ENCODE measurements at places on chromosomes 7 and 10.

GRCh38 chr7:74083928-74084721 is 521 bp downstream of the LIMK1 start:
- peak; percentile 73 for DNase-seq

DNA sequence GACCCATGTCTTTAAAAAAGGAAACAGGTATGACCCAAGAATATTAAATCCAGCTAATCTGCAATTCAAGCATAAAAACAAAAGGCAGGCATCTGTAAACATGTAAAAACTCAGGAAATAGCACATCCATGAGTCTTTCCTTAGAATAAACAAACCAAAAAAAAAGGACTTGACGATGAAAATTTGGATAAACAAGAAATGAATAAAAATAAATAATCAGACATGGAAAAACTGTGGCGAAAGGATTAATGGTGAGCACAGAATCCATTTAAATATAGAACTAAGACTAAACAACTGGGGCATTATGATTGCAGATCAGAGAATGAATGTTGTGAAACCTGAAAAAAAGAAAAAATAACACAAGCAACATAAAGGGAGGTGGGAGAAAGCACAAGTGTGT is 170.1 kb downstream of the DOCK4 start:
- no peak for DNase-seq

DNA sequence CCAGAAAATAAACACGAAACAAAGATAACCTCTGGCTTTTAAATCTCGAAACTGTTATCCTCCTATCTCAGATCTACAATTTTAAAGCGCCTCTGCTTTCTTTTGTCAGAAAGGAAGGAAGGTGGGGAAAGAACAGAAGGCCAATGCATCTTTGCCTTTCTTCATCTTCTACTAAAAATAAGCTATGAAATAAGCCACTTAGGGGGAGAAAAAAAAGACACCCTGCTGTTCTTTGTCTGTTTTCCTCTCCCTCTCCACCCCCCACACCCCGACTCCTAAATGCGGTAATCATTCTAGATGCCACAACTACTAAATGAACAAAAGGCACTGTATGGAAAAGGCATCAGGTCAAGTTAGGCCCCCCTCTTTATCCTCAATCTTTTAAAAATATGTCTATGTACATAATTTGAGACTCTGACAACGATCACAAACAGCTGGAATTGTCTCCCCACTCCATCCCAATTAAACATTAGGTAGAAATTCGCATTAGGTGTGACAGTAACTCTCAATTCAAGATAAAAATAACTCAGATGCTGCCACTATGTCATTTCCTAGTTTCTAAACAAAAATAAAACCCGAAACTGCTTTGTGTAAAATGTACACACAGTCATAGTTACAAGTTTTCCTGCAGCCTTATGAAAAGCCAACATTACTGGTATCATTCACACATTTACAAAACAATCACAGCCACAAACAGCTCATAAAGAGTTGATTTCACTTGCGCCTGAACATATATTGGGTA is 2.4 kb downstream of the UBE2H start:
- no peak for DNase-seq

GRCh38 chr7:24378871-24379616 is 95.1 kb downstream of the NPY start:
- peak; percentile 14 for DNase-seq
